PC-9 (cell line): ENCODE measurements at places on chromosomes 3 and 15. TPM values are rescaled to one million over a fixed set of nuclear protein-coding genes. Genes with fewer than 3 reads are reported as not detected.

The ESYT3 gene
- total RNA-seq = 6.4 and 8.0 TPM in 2 replicates

The SLC30A4 gene
- total RNA-seq = 2.7 and 3.0 TPM in 2 replicates

The MEX3B gene
- total RNA-seq = not detected in 2 replicates

The ATP10A gene
- total RNA-seq = not detected in 2 replicates

The STARD5 gene
- 0.41 and 0.80 TPM in 2 replicates for total RNA-seq

The GJD2 gene
- not detected in 2 replicates for total RNA-seq

DNA sequence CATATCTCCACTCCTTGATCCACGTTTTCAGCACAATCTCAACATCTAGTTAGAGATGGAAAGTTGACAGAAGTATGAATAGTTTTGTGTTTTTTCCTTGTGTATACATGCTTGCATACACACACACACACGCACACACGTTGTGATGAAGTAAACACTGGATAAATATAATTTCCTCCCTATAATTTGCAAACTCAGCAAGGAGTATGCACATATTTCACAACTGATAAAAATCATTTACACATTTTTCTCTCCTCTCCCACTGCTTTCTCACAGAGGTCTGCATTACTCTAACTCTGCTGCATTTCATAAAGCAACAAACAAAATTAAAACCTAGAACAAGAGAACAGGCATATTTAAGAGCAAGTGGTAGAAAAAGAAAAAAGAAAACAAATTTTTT lies 320.9 kb downstream of the ERC2 start:
- DNase-seq = no peak
- no peaks in the 10 kb centered on the region for H3K36me3 ChIP-seq
- no peaks in the 10 kb centered on the region for H3K4me1 ChIP-seq
- H3K4me3 ChIP-seq = no peak overlapping the region

- no peaks in the 10 kb centered on the region for H3K27me3 ChIP-seq
- H3K4me3 ChIP-seq = no peak overlapping the region
- DNase-seq = no peak
- no peaks in the 10 kb centered on the region for H3K36me3 ChIP-seq
- no peak overlapping the region for H3K27ac ChIP-seq
- H3K4me1 ChIP-seq = peaks cover 59% of the 10 kb centered on the region
These were observed 234.8 kb downstream of the XXYLT1 start for GRCh38 chr3:195036203-195036505.

GRCh38 chr15:49734831-49735508 lies 114.1 kb downstream of the DTWD1 start:
- no peaks in the 10 kb centered on the region for H3K27me3 ChIP-seq
- no peak overlapping the region for H3K27ac ChIP-seq
- DNase-seq = no peak

DNA sequence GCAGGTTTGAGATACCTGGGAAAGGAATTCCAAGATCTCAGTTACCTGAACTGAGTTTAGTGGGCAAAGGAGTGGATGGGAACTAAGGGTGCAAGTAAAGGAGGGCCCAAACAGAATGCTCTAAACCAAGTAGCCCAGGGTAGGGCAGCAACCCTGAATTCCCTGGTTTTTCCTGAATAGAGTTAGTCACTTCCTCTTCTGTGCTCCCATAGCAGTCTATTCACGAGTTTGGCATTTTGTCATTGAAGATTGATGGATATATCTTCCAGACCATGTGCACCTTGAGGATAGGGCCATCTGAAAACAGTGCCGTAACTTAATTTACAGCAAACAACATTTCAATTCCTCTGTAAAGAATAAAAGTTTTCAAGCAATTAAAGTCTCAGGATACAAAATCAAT lies 18.5 kb upstream of the PTX3 start:
- H3K4me1 ChIP-seq = peaks cover 12% of the 10 kb centered on the region; the same call in 1 of the 2 replicates
- H3K27me3 ChIP-seq = no peaks in the 10 kb centered on the region
- DNase-seq = no peak
- H3K36me3 ChIP-seq = no peaks in the 10 kb centered on the region

DNA sequence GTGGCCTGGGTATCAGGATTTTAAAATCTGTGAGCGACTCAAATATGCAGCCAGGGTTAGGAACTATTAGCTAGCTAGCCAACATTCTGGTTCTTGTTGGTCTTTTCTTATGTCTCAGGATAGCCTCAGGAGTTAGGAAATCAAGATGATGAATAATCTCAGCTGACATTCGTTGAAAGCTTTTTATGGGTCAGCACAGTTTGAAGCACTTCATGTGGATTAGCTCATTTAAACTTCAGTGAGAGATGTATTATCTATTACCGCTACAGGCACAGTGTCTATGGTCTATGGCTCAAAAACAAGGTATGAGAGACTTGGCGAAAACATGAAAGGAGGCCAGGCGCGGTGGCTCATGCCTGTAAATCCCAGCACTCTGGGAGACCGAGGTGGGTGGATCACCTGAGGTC lies 187.5 kb upstream of the THRB start:
- DNase-seq = no peak
- H3K4me1 ChIP-seq = peaks cover 24% of the 10 kb centered on the region
- no peaks in the 10 kb centered on the region for H3K36me3 ChIP-seq
- H3K27me3 ChIP-seq = no peaks in the 10 kb centered on the region
- no peak overlapping the region for H3K27ac ChIP-seq

DNA sequence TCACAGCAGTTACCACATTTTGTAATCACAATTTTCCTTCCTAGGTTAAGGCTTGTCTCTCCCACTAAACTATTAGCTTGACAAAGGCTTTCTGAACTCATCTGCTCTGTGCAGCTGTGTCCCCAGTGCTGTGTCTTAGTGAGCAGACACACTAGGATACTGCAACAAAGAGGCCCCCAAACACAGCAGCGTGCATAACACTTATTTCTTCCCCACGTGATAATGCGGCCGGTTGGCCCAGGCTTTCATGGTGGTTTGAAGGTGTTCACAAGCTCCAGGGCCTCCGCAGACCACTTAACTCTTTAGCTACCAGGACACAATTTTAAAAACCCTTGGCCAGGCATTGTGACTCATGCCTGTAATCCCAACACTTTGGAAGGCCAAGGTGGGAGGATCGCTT lies 2.2 kb upstream of the HDAC11 start:
- no peaks in the 10 kb centered on the region for H3K36me3 ChIP-seq
- no peak for DNase-seq
- H3K27ac ChIP-seq = no peak overlapping the region
- H3K27me3 ChIP-seq = no peaks in the 10 kb centered on the region

- no peaks in the 10 kb centered on the region for H3K27me3 ChIP-seq
- no peaks in the 10 kb centered on the region for H3K4me1 ChIP-seq
- no peak overlapping the region for H3K27ac ChIP-seq
- no peak overlapping the region for H3K4me3 ChIP-seq
These were observed 100.3 kb downstream of the FRMD5 start for GRCh38 chr15:44094781-44095180.

GRCh38 chr3:179323197-179324110 lies 623 bp downstream of the ZNF639 start:
- peak overlapping the region; percentile 80 for H3K4me3 ChIP-seq
- H3K27me3 ChIP-seq = no peaks in the 10 kb centered on the region
- peaks cover 25% of the 10 kb centered on the region for H3K4me1 ChIP-seq
- DNase-seq = peak; percentile 48

DNA sequence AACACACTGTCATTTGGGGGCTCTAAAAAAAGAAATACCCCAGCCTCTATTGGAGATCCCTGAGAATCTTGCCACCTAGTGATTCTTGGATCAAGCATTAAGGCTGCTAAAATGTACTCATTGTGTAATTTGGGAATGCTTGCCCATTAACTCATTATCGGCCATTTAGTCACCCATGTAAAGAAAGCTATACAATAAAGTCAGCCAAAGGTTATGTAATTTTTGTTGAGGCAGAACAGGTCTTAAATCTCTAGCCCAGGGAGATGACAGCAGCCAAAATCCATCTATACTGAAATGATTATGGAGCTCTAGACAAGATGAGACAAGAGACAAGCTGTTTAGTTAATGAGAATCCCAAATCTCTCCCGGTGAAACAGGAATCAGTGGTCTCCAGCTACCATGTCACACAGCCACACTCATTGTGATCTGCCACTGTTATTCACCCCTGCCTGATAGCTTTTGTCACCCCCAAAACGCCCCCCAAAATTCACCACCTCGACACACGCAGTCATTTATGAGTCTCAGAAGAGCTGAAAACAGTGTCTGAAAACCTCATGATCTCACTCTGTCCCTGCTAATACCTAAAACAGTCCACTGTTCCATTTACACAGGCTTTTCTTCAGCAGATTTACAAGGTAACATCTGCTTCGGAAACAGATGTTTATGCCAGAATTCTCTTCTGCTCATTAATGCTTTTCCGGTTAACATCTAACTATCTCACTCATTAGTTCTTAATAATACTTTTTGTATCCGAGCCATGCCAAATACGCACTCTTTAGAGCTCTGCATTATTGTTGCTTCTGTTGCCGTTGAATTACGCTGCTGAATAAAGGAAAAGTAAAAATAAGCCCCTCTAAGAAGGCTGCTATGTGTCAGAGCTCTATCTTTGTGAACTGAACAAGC lies 138.5 kb downstream of the RORA start:
- H3K27me3 ChIP-seq = no peaks in the 10 kb centered on the region
- H3K4me1 ChIP-seq = no peaks in the 10 kb centered on the region
- no peak overlapping the region for H3K27ac ChIP-seq
- no peaks in the 10 kb centered on the region for H3K36me3 ChIP-seq

- no peak overlapping the region for H3K27ac ChIP-seq
- no peaks in the 10 kb centered on the region for H3K27me3 ChIP-seq
- H3K4me1 ChIP-seq = no peaks in the 10 kb centered on the region
- no peak overlapping the region for H3K4me3 ChIP-seq
These were observed 47.2 kb downstream of the FAM227B start for GRCh38 chr15:49573421-49573820.

DNA sequence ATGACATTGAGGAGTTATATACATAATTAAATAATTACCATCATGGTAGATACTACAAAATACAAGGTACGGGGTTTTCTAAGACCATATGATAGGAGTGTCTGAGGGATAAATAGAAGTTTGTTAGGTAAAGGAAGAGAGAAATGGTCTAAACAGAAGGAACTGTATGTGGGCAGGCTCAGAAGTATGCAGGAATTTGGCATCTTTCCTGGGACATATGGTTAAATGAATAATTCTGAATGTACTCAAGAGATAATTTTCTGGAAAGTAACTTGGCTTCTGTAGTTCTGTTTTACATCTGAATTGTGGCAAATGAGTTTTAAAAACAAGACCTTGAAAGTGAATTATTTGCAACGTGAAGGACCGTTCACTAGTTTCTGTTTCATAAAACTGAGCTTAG lies 17.5 kb downstream of the LMCD1 start:
- H3K4me3 ChIP-seq = no peak overlapping the region
- DNase-seq = no peak
- no peak overlapping the region for H3K27ac ChIP-seq

- no peaks in the 10 kb centered on the region for H3K36me3 ChIP-seq
- no peaks in the 10 kb centered on the region for H3K27me3 ChIP-seq
- no peak overlapping the region for H3K27ac ChIP-seq
- H3K4me3 ChIP-seq = no peak overlapping the region
- DNase-seq = no peak
These were observed 139.5 kb downstream of the CNTN6 start for GRCh38 chr3:1232276-1232675.

DNA sequence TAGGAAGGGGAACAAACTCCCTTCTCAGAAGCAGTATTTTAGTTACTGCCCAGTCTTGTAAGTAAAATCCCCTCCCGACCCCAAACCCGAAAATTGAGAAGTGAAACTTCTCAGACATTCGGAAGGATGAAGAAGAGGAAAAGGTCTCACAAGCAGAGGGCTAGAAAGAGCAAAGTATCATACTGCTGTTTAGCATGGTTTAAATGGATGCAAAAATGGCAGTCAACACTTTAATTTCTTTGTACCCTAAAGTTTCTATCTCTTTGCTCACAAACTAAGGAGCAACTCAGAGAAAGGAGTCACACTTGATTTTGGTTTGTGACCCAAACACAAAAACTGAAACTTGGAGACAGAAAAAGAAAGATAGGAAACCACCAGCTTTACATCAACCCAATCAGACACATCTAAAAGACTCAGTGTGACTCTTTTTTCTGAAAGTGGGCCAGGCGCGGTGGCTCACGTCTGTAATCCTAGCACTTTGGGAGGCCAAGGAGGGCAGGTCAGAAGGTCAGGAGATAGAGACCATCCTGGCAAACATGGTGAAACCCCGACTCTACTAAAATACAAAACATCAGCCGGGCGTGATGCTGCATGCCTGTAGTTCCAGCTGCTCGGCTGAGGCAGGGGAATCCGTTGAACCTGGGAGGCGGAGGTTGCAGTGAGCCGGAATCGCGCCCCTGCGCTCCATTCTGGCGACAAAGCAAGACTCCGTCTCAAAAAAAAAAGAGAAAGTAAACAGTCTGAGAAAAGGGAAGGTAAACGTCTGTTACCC lies 63.2 kb upstream of the ATP11B start:
- H3K36me3 ChIP-seq = no peaks in the 10 kb centered on the region
- H3K4me3 ChIP-seq = no peak overlapping the region
- no peaks in the 10 kb centered on the region for H3K27me3 ChIP-seq
- DNase-seq = no peak
- no peak overlapping the region for H3K27ac ChIP-seq
- H3K4me1 ChIP-seq = peaks cover 9% of the 10 kb centered on the region; the same call in 1 of the 2 replicates

DNA sequence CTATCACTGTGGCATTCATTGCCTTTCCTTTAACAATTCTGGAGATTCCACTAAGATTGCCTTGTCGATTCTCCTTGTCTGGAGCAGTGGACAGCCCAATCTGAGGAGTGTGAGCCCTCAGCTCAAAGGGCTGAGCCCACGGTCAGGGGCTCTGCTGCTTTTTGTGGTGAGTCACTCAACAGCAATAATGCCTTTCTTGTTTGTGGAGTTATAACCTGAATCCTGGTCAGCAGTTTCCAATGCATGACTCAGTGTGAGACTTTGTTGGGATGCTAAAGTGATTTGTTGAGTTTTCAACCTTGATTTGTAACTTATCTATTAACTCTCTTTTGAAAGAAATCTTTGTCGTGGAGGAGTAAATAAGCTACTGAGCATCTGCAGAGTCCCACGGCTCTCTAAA lies 183.5 kb downstream of the TJP1 start:
- no peaks in the 10 kb centered on the region for H3K36me3 ChIP-seq
- no peaks in the 10 kb centered on the region for H3K4me1 ChIP-seq
- no peak for DNase-seq
- H3K4me3 ChIP-seq = no peak overlapping the region

GRCh38 chr3:37765591-37766488 lies 95.8 kb upstream of the CTDSPL start:
- no peak overlapping the region for H3K27ac ChIP-seq
- H3K4me1 ChIP-seq = no peaks in the 10 kb centered on the region
- H3K27me3 ChIP-seq = peaks cover 77% of the 10 kb centered on the region
- no peak overlapping the region for H3K4me3 ChIP-seq
- DNase-seq = no peak
- H3K36me3 ChIP-seq = no peaks in the 10 kb centered on the region

DNA sequence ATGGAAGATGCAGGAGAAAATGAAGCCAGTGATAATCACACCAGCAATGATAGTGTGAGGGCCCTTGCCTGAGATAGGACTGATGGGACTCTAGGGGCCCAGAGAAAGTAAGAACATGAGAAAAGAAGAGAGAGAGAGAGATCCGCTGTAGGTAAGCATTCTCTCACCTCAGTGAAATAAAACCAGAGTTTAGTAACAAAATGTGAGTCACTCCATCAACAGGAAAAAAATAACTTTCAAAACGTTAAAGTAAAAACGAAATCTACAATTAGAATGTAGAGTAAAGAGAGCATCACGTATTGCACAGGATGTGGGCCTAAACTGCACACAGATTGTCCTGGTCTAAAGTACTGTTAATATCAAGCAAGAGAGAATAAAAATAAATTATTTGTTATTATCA lies 6.8 kb upstream of the PRSS50 start:
- H3K27me3 ChIP-seq = no peaks in the 10 kb centered on the region
- H3K36me3 ChIP-seq = no peaks in the 10 kb centered on the region
- H3K27ac ChIP-seq = no peak overlapping the region
- no peak overlapping the region for H3K4me3 ChIP-seq
